ENCODE measurements at places on chromosomes 11 and 22. TPM values are rescaled to one million over a fixed set of nuclear protein-coding genes. Genes with fewer than 3 reads are reported as not detected.

DNA sequence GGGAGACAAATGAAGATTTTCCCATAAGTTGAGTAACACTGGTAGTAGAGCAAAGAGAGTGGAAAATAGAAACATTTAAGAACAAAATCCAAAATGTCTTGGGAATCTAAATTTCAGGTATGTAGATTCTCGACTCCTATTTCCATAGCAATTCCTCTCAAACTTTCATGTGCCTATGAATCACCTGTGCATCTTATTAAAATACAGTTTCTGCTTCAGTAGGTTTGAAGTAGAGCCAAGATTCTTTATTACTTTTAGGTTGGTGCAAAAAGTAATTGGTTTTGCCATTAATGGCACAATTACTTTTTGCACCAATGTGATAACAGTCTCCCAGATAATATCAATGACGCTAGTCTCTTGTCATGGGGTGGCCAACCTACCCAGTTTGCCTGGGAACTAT is 115.3 kb upstream of the SLC5A12 start:
- DNase-seq: no peak

Gene PGA5
- 5.0 TPM for total RNA-seq

GRCh38 chr11:35971841-35972422 is 28.1 kb downstream of the LDLRAD3 start:
- DNase-seq: no peak

Gene DBX1
- total RNA-seq: not detected

DNA sequence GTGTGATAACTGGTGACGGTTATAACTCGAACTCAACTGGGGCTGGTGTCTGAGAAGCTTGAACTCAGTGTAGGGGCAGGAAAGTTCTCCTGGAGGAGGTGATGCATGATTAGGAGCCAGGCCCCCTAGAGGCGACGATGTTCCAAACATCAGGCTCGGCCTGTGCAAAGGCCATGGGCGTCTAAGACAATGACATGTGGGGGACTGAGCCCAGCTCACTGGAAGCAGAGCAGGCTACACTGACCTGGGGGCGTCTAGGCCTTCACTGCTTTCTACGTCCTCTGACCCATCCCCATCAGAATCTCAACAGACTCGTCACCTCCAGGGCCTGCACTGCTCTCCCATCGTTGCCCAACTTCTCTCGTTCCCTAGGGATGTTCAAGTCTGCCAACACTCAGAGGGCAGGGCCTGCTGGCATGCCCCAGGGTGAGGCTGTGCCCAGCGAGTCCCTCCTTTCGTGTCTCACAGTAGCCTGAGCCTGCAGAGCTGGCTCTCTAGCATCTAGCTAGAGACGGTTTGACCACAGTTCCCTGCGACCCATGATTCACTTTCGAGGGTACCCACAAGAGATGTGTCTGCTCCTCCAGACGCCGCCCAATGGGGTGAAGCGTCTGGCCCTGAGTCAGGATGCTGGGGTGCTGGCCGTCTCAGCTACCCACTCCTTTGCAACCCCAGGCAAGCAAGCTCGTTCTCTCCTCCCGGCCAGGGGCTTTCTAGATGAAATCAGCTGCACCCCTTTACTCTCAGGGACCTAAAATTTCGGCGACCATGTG is 1.1 kb upstream of the ATG16L2 start:
- no peak for DNase-seq

DNA sequence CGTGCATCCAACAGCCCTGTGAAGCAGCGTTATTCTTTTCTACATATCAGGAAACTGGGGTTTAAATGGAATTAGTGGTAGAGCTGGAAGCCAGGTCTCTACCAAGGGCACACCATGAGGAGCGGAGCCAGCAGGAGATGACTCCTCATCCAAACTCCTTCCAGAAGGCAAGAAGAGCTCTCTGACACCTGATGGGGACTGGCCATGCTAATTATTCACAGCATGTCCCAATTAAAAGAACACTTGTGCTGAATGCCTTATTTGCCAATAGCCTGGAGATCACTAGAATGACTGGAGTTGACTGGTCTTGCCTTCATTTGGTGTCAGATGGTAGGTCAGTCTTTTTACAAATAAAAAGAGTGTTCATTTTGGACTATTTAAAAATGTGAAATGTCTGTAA is 32.9 kb upstream of the SLN start:
- no peak for DNase-seq

Gene ADM2
- 0.12 TPM for total RNA-seq

DNA sequence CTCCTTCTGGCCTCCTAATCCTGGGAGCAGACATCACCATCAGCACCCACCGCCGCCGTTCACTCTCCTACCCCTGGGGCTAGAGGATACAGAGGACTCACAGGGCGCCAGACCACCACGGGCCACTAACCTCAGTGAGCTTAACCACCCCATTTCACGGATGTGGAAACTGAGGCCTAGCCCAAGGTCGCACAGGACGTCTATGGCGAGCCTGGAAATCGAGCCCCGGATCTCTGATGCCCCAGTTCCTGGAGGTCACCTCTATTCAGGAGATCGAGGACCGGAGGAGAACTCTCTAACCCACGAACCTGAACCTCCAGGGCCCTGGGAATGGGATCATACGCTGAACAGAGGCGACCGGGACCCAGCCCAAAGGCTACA is 349 bp downstream of the TIMM10 start:
- DNase-seq: no peak

Gene MRGPRF
- total RNA-seq: 27.8 TPM

DNA sequence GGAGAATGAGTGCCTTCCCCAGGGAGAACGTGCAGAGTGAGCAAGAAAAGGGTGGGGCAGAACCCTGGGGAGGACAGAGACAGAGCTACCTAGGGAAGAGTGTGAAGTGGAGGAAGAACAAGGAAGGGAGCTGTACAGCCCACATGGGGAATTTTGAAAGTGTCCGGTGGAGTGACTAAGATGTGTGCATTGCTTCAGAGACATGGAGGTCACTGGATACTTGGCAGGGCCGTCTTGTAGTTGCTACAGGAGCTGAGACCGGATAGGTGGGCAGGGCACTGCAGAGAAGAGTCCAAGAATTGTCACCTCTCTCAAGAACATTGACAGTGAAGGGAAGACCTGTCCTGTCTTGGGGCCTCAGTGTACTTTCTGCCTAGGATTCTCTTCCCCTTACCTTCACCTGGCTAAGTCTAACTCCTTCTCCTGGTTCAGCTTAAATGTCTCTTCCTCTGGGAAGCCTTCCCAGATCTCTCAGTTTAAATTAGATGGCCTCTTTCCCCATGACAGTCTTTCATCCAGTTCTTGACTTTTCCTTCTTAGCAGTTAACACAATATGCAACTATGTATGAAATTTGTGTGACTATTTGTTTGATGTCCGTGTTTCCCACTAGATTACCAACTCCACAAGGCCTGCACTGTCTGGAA is 9.2 kb upstream of the P2RY6 start:
- DNase-seq: no peak

DNA sequence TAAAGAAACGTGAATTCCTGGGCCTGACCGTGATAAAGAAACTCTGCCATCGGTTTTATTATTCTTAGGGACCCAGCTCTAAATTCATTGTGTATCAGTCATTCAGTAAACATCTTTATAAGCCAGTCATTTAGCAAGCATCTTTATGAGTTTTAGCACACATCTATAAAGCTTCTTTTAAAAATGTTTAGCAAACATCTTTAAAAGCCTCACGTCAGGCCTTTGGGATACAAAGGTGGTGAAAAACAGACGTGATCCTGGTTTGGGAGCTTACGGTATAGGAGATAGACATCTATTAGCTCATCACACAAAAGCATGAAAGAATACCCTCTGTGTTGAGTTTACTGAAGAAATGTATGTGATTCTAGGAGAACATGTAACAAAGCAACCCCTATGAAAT is 320.2 kb downstream of the LARGE1 start:
- no peak for DNase-seq

DNA sequence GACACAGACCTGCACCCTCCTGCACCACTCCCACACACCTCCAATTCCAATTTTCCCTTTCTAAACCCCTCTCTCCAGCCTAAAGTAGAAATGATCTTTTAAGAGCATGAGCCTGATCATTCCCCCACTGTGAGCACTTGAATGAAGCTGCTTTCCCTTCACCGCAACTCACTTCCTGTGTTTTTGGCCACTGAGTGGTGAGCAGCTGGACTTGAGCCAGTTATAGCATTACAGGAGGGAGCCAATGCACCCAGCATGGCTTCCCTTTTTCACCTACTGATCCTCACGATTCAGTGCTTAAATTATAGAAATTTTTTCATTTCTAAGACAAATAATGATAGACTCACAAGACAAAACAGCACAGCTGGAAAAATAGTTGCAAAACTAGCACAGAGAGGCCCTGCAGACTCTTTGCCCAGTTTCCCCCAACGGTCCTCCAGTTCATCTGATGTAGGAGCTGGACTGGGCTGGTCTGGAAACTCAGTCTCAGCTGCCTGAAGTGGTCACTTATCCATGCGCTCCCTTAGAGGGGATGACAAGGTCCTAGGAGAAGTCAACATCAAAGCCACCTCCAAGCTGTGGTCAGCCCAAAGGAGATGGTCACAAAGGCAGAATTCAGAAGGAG is 9.7 kb upstream of the APOL4 start:
- DNase-seq: no peak

Gene MAPK11
- total RNA-seq: 18.6 TPM

Gene SERHL2
- 4.1 TPM for total RNA-seq

Gene UQCR10
- total RNA-seq: 47.3 TPM

Gene ASPHD2
- total RNA-seq: 2.0 TPM

- no peak for DNase-seq
Measured at GRCh38 chr11:60872961-60873524, 5.7 kb downstream of the ZP1 start.

GRCh38 chr22:22866381-22867111 is 21.1 kb upstream of the IGLL5 start:
- DNase-seq: no peak

All from omental fat pad (tissue), 4 donors.